ENCODE measurements at places on chromosomes 7 and 10.

- no peak for DNase-seq
These were observed 111.2 kb upstream of the PTN start for GRCh38 chr7:137454767-137455166.

DNA sequence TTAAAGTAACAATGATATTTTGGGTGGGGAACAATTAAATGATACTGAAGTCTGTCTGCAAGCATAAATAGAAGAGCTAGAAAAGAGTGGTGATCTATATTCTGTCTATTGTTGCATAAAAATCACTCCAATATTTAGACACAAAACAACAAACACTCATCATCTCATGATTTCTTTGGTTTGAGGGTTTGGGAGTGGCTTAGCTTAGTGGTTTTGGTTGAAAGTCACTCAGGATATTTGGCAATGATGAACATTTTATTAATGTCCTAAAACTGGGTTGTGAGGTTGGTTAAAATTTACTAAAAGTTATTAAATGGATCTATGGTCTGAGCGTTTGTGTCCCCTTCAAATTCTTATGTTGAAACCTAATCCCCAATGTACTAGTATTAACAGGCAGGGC, 54.7 kb upstream of the EGFR start:
- DNase-seq = no peak

- no peak for DNase-seq
These were observed 19.8 kb downstream of the ACBD7 start for GRCh38 chr10:15068802-15069201.

- DNase-seq = no peak
These were observed 215.5 kb downstream of the ACTR3B start for GRCh38 chr7:152975076-152975475.

GRCh38 chr7:2032030-2032875, 200.5 kb downstream of the MAD1L1 start:
- DNase-seq = peak; percentile 13

GRCh38 chr10:65065278-65065677, 1544.1 kb downstream of the REEP3 start:
- no peak for DNase-seq

- DNase-seq = no peak
These were observed at the start of gene SAMD9L for GRCh38 chr7:93148144-93148543. Gene SAMD9L (minus strand): TSS chr7:93148385. CDS start chr7:93135971, 12,414 bp downstream.

GRCh38 chr10:89655722-89656121, 10.7 kb upstream of the PANK1 start:
- DNase-seq = no peak

DNA sequence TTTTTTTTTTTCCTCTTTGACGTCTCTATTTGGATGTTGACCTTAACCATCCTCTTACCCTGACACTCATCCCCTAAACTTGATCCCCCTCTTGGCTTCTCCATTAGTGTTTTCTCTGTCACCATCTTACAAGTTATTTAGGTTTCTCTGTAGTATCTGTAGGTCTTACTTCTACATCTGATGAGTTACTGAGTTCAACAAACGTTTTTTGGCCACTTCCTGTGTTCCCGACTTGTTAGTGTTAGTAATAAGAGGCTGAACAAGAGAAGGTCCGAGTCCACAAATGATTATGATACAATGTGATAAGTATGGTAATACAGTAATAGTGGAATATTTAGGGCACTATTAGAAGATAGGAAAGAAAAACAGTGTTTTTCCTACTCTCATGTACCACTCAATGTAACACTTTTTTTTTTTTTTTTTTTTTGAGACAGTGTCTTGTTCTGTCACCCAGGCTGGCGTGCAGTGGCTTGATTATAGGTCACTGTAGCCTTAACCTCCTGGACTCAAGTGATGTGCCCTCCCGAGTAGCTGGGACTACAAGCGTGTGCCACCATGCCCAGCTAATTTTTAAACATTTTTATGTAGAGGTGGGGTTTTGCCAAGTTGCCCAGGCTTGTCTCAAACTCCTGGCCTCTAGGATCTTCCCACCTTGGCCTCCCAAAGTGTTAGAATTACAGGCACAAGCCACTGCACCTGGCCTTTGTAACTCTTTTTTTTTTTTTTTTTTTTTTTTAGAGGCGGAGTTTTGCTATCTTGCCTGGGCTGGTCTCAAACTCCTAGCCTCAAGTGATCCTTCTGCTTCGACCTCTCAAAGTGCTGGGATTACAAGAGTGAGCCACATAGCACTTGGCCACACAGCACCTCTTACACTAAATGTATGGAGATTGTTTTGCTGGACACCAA, 12.5 kb downstream of the CCSER2 start:
- DNase-seq = no peak

- no peak for DNase-seq
These were observed 33.2 kb downstream of the COL17A1 start for GRCh38 chr10:104052431-104052830.

DNA sequence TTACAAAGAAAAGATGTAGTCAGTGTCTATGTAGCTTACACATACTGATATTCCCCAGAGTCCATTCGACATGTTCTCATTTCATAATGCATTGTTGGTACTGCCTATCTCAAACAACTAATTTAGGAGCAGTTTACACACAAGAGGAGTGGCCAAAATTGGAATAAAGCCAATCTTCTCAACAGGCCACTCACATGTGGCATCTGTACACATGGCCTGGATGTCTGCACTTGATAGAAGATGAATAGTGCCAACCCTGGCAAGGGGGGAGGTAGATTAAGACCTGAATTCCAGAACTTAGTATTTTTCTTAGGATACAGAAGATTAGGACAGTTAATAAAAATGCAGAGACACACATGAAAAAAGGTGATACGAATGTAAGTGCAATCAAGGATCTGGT, 125.3 kb upstream of the STARD3NL start:
- no peak for DNase-seq

GRCh38 chr10:79299397-79300241, 47.6 kb upstream of the PPIF start:
- no peak for DNase-seq

DNA sequence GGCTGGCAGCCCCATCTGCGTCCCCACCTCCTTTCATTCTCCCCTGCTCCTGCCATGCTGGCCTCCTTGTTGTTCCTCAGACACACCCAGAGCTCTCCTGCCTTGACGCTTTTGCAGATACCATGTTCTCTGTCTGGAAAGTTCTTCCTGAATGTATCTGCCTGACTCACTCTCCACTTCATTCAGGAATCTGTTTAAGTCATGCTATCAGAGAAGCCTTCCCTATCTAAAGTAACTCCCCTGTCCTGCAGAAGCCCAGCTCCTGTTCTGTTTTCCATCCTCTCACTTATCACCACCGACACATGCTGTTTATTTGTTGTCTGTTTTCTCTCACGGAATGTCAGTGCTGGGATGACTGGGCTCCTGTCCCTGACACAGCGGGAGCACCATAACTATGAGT, 82.0 kb downstream of the AFAP1L2 start:
- no peak for DNase-seq

GRCh38 chr7:47508389-47509380, 73.2 kb downstream of the TNS3 start:
- DNase-seq = no peak

DNA sequence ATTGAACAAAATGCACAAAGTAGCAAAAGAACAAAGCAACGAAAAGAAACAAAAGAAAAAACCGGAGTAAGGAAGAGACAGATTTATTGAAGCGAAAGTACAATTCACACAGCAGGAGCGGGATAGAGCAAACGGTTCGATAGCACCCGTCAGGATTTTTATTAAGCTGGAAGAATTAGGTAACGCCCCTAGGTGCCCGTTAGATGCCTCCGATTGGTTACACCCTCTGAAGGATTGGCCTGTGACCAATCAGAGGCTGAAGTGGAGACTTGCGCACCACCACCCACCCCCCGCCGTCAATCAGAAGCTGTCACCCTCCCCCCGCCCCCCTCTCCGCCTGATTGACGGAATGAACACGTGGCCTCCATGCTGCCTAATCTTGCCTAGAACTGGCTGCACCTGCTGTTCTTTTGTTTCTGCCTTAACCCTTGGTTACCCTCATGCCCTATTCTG, 16.8 kb downstream of the OCM2 start:
- DNase-seq = no peak

GRCh38 chr10:44774676-44775401, 136.3 kb upstream of the TMEM72 start:
- no peak for DNase-seq

- DNase-seq = no peak
These were observed 7.1 kb downstream of the R3HCC1L start for GRCh38 chr10:98141484-98142073.

- no peak for DNase-seq
These were observed 19.2 kb upstream of the ZPBP start for GRCh38 chr7:50112250-50112649.

DNA sequence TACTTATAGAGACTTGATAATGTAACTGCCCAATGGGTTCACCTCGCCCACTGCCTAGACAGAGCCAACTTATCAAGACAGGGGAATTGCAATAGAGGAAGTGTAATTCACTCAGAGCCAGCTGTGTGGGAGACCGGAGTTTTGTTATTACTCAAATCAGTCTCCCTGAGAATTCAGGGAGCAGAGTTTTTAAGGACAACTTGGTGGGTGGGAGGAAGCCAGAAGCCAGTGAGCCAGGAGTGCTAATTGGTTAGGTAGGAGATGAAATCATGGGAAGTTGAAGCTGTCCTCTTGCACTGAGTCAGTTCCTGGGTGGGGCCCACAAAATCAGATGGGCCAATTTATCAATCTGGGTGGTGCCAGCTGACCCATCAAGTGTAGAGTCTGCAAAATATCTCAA, 20.1 kb upstream of the C7orf33 start:
- DNase-seq = no peak

DNA sequence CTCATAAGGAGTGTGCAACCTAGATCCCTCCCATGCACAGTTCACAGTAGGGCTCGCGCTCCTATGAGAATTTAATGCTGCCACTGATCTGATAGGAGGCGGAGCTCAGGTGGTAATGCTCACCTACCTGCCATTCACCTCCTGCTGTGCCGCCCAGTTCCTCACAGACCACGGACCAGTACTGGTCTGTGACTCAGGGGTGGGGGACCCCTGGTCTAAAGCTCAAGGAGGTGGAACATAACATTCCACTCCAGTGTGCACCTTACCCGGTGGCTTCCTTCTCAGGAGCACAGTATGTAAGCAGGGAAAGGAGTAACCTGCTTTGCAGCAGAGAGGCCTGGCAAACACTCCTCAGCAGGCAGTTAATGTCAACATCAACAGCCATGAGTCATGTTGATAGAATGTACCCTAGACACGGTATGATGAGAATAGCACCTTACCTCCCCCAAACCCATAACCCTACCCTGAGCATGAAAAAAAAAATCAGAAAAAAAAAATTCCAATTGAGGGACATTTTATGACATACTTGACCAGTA, 273.5 kb downstream of the FGFR2 start:
- no peak for DNase-seq

DNA sequence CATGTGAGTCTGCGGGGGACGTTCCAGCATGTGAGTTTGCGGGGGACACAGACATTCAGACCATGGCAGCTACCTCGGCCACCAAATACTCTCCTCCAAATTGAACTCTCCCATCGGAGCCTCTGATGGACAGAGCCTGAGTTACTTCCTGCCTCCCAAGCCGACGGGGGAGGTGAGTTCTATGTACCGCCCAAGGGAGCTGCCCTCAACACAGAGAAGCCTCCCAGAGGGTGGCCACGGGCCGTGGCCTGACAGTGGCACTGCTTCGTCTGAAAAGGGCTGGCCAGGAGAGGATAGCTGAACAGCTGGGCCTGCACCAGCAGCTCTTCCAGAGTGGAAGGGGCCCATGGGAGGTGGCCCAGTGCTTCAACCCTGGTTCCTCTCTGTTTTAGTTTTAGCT, 274.5 kb upstream of the PPP2R2D start:
- no peak for DNase-seq

DNA sequence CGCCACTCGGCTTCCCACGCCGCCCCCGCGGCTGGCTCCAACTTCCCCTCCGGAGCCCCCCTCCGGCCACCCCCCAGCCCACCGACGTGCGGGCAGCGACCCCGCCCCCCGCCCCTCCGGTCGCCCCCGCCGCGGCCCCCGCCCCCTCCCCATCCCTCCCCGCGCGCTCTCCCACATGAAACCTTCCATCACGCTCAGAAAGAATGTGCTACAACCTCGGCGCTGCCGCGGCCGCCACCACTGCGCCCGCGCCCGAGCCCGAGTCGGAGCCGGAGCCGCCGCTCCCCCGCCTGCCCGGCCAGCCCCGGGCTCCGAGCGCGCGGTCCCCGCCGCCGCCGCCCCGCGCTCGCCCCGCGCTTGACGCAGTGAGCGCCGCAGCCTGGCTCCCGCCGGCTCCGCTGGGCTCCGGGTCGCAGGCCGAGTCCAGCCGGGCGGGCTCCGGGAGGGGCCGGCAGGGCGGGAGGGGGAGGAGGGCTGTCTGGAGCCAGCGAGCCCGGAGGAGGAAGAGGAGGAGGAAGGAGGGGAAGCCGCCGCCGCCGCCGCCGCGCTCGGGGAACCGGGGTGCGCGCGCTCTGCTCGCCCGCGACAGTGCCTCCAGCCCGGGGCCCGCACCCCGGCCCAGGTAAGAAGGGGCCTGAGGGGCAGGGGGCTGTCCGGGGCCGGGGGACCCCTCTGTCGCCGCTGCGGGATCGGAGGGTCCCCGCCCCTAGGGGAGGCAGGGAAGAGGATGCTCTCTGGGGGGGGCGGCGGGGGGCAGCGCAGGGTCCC, 4.3 kb upstream of the ELFN1 start:
- DNase-seq = no peak

DNA sequence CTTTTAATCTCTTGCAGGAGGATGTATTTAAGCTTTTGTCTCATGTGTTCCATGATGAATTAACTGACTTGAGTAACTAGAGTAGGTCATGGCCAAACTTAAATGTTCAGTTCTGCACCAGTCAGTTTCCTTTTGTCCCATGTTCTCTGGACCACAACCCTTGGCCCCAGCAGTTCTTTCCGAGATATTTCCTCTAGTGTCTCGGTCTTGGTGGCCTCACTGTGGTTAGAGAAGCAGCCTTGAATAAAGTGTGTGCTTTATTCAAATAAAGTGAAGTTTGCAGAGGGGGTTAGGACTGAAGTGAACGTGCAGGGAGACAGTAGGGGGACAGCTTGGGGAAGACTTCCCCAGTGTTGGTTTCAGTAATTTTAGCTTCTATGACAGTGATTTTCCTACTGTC, 9.3 kb downstream of the ZNF212 start:
- no peak for DNase-seq

- DNase-seq = no peak
These were observed 8.9 kb downstream of the NT5C3A start for GRCh38 chr7:33053721-33054120.

GRCh38 chr7:66257481-66257880, 52.3 kb downstream of the TPST1 start:
- DNase-seq = no peak

DNA sequence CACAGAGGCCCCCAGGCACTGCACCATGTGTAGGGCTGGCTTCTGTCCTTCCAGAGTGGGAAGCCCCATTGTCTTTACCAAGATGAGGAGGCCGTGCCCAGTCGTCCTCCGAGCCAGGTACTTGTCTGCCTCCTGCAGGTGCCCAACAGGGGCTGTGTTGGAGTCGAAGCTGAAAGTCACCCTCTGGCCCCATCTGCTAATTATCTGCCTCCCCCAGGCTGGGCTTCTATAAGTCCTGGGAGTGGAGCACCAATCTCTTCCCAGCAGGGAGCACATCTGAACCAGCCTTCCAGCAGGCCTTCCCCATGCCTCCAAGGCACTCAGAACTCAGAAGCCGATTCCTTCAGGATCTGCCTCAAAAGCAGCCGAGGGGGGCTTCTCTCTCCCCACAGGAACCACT, 11.6 kb upstream of the CHST15 start:
- DNase-seq = no peak

Data from fibroblast of skin of left quadriceps (primary cell).